ENCODE measurements at places on chromosomes 7 and 10.

GRCh38 chr7:6643915-6644625 is 7.0 kb downstream of the ZNF316 start:
- no peak for DNase-seq

GRCh38 chr7:157769086-157769485 is 432.3 kb downstream of the DNAJB6 start:
- peak; percentile 5 for DNase-seq

DNA sequence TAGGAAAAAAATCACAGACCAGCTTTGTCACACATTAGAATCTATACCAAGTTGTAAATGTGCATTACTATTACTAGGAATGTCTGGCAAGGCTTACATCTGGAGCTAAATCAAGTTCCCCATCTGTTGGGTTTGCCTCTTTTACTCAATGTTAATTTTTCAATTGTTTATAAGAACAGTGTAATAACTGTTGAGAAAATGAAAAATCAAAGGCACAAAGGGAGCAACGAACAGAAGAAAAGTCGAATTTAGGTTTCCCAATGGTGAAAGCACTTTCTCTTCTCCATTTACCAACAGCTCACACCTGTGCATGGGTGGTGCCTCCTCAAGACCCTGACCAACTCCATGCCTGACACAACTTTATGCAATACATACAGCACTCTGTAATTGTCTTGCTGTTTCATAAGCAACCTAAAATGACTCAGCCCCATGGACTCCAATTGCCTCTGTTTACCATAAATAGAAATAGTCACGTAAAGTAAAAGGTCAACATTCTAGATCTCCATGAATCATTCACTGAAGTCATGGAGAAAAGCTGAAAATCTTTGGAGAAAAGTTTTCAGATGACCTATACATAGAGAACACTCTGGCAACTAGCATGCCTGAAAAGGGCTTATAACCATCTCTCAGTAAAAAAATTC is 95.5 kb upstream of the KCNIP2 start:
- DNase-seq, result no peak

DNA sequence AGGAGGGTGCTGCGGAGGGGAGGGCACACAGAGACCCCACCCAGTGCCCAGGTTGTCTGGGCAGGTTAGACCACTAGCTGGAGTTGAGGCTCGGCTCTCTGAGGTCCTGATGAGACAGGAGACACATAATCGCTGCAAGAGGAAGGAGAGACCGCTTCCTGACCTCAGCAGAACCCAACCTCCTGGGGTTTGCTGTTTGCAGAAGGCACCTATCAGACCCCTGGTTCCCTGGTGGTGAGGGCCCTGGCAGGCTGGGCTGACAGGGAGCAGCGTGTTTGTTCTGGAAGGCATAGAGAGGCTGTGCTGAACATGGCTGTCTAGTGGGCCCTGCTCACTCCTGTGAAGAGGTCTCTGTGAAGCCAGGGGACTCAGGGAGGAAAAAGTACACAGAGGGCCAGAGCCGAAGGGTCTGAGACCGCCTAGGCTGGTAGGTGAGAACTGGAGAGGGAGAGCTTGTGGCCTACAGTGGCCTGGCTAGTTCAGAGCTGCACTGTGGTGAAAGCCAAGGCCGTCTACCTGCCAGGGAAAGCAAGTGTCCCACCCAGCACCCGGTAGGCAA is 39.4 kb upstream of the NPFFR1 start:
- DNase-seq, result no peak

DNA sequence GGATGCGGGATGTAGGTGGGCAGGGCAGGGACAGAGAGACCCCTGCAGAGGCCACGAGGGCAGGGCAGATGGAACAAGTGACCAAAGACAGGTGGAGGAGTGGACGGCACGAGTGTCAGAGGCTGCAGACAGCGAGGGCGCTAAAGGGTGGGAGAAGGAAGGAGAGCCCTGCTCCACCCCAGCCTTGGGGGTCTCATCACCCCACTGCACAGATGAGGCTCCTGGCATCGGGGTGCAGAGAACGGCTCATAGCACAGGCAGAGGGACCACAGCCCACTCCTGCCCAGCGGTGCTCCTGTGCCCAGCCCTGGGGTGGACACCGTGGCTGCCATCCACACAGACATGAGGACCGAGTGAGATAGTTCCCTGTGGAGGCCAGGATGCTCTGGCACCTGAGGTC is 2.2 kb upstream of the LAT2 start:
- DNase-seq, result no peak

- no peak for DNase-seq
Observed at GRCh38 chr10:59234194-59234593, 57.8 kb downstream of the PHYHIPL start.

GRCh38 chr7:148108381-148108780 is 482.2 kb upstream of the C7orf33 start:
- DNase-seq, result peak; percentile 30

DNA sequence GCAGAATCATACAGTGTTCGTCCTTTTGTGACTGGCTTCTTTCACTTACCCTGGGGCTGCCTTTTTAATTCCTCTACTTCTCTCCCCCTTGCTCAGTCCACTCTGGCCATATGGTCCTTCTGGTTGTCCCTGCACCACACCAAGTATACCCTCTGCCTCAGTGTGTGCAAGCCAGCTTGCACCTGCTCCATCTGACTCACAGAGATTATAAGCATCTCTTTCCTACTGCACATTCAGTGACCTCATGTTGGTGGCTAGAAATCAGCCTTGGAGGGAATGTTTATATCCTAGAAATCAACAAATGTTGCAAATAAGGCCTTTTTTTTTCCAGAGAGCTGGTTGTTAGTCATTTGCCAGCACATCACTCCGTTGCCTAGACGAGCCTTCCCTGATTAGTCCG is 67.5 kb upstream of the C10orf90 start:
- DNase-seq, result no peak

DNA sequence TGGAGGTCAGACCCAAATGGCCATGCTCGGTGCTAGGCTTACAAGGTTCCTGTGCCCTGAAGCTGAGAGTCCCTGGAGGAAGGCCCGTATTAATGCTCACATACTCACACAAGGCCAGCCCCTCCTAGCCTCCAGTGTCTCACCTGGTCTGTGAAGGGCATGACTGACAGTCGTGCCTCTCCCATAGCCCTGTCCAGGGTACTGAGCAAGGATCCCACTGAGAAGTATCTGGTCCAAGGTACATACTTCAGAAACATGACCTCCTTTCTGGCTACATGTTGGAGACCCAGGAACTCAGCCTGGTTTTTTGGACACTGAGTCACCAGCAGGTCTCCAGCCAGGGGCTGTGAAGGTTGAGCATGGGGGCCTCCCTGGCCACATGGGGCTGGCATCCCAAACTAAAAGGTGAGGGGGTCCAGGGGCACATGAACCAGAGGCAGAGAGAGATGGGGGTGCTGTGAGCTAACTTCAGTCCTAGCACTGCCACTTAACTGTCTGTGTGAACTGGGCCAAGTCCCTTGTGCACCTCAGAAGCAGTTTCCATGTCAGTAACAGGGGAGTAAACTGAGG is 17.6 kb upstream of the RASGEF1A start:
- DNase-seq, result no peak

GRCh38 chr10:132037676-132037975 is 28.1 kb upstream of the JAKMIP3 start:
- DNase-seq, result no peak

- no peak for DNase-seq
Observed at GRCh38 chr10:33133557-33133956, 175.5 kb upstream of the ITGB1 start.

GRCh38 chr10:133297504-133297903 is 11.2 kb downstream of the TUBGCP2 start:
- DNase-seq, result no peak

GRCh38 chr7:158150234-158150633 is 437.4 kb downstream of the PTPRN2 start:
- DNase-seq, result no peak

- DNase-seq, result no peak
Observed at GRCh38 chr7:44735403-44736165, 13.1 kb upstream of the ZMIZ2 start.

DNA sequence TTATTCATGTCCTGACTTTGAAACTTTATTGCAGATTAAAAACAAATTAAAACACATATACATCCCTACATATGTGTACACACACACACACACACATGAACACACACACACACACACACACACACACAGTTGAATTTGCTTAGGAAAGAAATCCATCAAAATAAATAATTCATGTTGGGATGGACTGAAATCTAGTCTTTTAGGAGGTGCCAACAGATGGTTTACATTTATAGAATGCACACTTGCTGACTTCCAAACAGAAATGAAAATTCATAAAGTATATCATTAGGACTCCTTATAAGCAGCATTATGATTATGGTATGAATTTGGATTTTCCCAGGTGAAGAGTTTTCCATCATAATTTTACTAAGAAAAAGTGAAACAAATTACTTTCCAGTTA is 270.5 kb upstream of the ETV1 start:
- DNase-seq, result no peak

- no peak for DNase-seq
Observed at GRCh38 chr10:7111561-7111960, 299.3 kb downstream of the SFMBT2 start.

GRCh38 chr7:23968791-23969190 is 258.8 kb downstream of the STK31 start:
- DNase-seq, result no peak

DNA sequence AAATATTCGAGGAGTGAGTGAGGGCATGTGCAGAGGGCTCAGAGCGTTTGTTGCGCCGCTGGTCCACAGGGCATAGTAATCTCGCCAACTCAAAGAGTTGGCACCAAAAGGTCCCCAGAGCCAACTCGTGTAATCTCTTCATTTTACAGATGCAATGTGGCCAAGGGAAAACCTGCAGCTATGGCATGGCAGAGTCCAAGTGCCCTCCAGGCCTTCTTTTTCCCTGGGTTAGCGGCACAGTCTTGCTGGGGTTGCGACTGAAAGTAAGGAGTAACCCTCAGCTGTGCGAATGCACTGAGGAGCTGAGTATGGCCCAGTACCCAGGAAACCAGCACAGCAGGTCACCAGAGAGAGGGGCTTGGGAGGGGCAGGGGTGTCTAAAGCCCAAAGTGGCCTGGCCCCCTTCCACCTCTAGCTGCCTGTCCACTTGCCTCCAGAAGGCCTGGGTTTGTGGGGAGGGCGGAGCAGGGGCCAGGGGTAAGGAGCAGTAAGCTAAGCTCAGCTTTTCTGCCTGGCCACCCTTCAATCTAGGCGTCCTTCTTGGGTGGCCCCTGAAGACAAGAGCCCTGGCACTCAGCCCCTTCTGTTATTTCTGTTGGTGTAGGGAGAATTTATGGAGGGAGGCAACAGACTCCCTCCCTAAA is 3.3 kb upstream of the GAD2 start:
- no peak for DNase-seq

DNA sequence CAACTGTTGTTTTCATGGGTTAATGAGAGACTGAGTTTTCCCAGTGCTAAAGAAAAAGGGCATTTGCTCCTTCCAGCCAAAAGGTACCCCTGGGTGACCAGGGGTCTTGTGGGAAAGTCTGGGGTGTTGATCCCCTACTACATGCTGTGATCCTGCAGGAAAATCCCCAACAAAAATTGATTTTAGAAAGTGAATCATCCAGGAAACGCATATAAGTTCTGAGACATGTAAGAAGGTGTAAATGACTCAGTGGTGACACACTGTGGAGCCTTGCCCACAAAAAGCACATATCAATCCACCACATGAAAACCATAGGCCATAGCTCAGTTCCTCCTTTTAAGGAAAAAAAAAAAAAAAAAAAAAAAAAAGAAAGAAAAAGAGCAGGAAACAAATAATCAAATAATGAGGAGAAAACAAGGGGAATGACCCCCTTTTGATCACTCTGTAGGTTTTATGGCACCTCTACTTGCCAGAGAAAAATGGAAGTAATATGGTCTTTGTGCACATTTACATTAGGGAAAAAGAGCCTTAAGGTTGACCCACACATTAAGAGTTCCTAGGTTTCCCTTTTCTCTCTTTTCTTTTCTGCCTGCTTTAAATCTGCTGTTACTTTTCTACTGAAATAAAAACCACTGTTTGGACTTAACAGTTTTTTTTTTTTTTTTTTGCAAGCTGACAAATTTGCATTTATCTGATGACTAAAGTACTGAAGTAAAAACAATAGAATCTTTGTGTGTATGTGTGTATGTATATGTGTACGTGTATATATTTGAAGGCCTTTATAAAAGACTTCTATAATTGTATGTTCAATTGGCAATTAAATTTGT is 386.0 kb downstream of the KIF20B start:
- no peak for DNase-seq

DNA sequence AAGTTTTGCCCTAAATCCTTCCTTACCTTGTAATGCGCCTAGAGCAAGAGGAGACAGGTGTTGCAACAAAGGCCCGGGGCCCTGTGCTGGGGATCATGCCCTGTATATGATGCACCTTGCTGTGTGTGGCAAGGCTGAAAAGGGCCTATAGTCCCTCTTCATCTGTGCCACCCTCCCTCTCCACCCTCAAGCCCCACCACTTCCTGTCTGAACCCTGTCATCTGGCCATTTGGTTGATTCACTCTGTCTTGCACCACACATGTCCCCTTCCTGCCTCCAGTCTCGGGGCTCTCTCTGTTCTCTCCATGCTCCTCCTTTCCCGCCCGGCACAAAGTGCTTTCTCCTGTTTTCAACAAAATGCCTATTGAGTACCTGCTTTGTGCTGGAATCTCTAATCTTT is 11.5 kb upstream of the MALSU1 start:
- no peak for DNase-seq

GRCh38 chr10:122504610-122504950 is 43.2 kb downstream of the HTRA1 start:
- DNase-seq, result peak; percentile 83

DNA sequence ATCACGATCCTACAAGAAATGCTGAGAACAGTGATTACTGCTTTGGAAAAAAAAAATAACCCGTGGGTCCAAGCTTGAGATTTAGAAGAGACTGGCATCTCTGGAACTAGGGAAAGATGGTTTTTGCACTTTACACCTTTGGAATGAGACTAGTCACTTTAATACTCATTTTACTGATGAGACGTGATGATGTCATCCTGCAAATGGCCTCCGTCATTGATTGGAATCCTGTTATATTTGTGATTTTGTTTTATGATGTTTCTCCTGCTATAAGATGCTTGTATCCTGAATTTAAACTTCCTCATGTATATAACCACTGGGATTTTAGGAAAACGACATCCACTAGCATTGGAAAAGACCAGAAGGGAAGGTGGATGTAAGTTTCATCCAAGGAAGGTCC is 361.3 kb upstream of the AOAH start:
- no peak for DNase-seq

- no peak for DNase-seq
Observed at GRCh38 chr10:124182088-124182541, 88.7 kb upstream of the CHST15 start.

DNA sequence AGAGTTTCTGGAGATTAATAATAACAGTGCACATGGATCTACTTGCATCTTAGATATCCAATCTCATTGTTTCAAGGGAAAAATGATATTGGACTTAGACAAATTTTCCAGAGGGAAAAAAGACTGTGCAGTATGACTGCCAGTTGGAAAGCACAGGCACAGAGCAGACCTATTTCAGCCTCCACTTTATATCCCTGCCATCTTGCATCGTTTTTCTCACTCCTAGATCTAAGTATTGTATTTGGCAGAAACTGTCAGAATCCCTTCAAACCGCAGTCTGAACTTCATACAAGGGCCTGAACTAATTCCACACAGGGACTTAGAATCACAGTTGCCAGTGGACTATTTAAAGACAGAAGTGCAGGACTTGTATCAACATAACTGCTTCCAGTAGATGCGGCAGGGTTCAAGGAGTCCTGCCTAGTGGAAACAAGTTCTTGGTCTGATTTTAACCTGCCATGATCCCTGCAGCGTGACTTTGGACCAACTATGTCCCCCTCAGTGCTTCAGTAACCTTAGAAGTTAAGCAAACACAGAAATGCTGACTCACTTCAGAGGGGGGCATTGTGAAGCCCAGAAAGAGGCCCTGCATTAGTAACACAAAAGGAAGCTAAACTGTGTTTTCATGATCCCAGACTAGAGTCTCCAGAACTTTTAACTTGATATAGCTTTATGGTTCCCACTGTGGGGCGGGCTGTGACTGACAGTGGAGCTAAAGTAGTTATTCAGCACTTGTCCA is 95.7 kb upstream of the PALS2 start:
- DNase-seq, result peak; percentile 76
